ENCODE measurements at places on chromosomes 13 and 19. TPM values are rescaled to one million over a fixed set of nuclear protein-coding genes. Genes with fewer than 3 reads are reported as not detected.

Gene HSH2D
- total RNA-seq = 60.5 TPM

Gene ATXN8OS
- total RNA-seq = not detected

Gene FUT3
- 0.17 TPM for total RNA-seq

Gene VSTM1
- total RNA-seq = not detected

Gene MAP4K1
- total RNA-seq = 314 TPM

Gene PCDH17
- total RNA-seq = not detected

Gene IGFL1
- total RNA-seq = not detected

Gene ADGRE2
- total RNA-seq = 2.3 TPM

Gene PLD3
- 67.0 TPM for total RNA-seq

Gene SYNE4
- 2.7 TPM for total RNA-seq

Gene CYP2B6
- not detected for total RNA-seq

Gene ZNF525
- 15.8 TPM for total RNA-seq
